Right hindlimb (tissue), 1 donor: ENCODE measurements at places on chromosomes 11 and 22.

GRCh38 chr11:62152245-62153086 is 28.7 kb downstream of the INCENP start:
- DNase-seq = no peak

DNA sequence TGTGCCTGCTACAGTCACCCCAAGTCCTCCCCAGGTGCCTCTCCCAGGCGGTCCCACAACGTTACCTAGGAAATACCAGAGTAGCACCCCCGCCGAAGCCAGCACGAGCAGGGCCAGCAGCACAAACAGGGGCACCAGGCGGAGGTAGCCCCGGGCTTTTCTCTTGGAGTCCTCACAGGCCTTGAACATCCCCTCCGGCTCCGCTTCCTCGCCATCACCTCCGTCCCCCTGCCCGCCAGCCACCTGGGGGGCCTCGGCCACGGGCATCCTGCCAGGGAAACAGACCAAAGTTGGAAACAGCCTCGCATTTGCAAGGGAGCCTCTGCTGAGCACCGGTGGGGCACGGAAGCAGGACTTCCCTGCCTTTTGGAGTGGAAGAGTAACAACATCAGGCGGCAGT is 6.4 kb downstream of the TMPRSS6 start:
- DNase-seq = no peak

DNA sequence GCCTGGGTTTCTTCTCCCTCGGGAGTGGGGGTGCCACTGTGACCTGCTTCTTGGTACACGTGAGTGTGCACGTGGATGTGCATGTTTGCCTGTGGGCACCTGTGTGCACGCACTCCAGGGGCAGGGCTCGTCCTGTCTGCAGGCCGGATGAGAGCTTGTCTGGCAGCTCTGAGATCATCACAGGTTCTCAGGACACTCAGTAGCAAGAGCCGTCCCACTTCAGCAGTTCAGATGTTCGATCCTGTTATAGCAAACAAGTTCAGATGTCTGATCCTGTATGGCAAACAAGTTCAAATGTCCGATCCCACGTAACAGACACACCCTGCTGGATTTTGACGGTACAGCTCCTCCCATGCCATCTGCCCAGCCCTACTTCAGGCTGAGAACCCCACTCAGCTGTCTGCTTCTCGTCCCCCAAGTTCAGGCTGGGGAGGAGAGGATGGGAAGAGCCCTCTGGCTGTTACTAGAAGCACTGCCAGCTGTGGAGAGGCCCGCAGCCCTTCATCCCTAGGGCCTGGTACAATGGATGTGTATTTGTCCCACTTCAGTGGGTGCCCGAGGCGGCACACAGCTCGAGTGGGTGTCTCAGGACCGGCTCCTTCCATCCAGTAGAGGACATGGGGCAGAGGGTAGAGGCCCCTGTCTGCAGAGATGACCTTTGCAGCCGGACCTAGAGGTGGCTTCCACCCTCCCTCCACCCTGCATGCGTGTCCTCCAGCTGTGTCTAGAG is 1126.9 kb downstream of the BRD1 start:
- DNase-seq = no peak

- peak; percentile 17 for DNase-seq
Observed at GRCh38 chr22:23246982-23247766, 66.9 kb downstream of the BCR start.

- no peak for DNase-seq
Observed at GRCh38 chr11:72243173-72244059, 560 bp downstream of the PHOX2A start.

GRCh38 chr11:96758957-96759356 is 369.1 kb downstream of the JRKL start:
- DNase-seq = no peak

- no peak for DNase-seq
Observed at GRCh38 chr11:66181632-66182315, 86.7 kb upstream of the RAB1B start.

DNA sequence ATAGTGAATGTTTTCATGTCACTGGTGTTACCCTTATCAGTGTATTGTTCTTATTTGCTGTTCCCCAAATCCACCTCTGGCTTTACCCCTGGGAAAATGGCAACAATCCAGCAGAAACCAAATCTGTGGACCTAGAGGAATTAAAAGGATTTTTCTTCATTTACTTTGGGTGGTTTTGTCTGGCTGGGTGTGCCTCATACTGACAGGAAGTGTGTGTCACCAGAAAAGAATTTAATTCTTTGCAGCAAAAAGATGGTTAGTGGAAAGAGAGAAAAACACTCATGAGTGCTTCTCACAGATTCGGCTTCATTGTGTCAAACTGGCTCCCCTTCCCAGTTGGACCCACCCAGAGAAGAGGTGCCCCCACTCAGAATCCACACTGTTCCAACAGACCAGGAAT is 38.9 kb downstream of the FZD4 start:
- peak; percentile 40 for DNase-seq

DNA sequence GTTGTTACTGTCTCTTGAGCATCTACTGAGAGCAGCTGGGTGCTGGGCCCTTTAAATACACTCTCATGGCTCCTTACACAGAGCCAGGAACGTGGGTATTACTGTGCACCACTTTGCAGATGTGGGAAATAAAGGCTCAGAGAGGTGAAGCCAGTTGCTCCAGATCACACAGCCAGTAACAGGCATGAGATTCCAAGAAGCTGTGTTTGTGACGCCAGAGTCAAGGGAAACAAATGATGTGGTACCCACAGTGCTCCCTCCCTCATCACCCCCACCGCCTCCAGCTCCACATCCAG is 1.4 kb upstream of the PRDM11 start:
- no peak for DNase-seq

DNA sequence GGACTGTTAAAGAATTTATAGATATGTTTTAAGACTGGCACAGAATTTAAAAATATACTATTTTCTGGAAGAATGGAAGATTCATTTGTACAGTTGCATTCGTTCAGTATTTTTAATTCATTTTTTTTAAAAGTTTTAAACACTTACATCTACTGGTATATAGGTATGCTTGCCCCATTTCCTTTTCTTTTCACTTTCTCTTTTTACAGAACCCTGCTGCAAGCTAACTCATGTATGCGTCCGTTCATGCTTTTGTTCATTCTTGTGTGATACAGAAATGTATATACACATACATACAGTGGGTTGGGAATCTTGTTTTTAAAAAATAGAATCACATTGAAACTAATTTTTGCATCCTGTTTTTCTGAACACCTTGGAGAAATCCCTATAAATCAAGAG is 31.0 kb downstream of the PACS1 start:
- DNase-seq = no peak

- no peak for DNase-seq
Observed at GRCh38 chr11:8205566-8205965, 36.7 kb upstream of the RIC3 start.

GRCh38 chr22:44348971-44349560 is 36.3 kb upstream of the SHISAL1 start:
- DNase-seq = peak; percentile 40

- no peak for DNase-seq
Observed at GRCh38 chr11:80297858-80298632, 857.2 kb upstream of the TENM4 start.

- no peak for DNase-seq
Observed at GRCh38 chr11:114148013-114148382, 88.5 kb downstream of the ZBTB16 start.

DNA sequence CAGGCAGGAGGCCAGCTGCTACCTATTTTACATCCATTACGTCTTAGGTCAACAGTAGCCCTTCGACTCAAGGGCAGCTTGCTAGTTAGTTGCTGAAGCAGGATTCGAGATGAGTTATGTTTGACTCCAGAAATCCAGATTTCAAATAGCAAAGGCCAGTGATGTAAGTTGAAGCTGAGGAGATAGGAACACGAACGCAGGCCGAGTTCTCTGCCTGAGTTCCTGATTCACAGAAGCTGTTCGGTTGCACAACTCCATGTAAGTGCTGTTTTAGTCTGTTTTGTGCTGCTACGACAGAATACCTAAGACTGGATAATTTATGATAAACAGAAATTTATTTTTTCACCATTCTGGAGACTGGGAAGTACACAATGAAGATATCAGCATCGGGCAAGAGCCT is 111.2 kb downstream of the SLC1A2 start:
- DNase-seq = no peak

DNA sequence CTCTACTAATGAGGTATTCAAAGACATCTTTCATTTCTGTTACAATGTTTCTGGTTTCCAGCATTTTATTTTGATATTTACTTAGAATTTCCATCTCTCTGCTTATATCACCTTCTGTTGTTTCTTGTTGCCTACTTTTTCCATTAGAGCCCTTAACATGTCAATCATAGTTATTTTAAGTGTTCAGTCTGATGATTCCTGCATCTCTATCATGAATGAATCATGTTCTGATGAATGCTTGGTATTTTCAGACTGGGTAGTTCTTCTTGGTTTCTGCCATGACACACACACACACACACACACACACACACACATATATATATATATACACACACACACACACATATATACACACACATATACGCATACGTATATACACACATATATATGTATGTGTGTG is 486.4 kb upstream of the ISX start:
- DNase-seq = no peak
